ENCODE measurements at places on chromosomes 2 and 18. TPM values are rescaled to one million over a fixed set of nuclear protein-coding genes. Genes with fewer than 3 reads are reported as not detected.

Gene SCN1A
- not detected for total RNA-seq

Gene FBXO48
- 2.6 TPM for total RNA-seq

Gene SEH1L
- 58.6 TPM for total RNA-seq

Gene ST6GAL2
- not detected for total RNA-seq

Gene DUSP2
- total RNA-seq, result 21.2 TPM

Gene KATNAL2
- total RNA-seq, result 0.34 TPM

DNA sequence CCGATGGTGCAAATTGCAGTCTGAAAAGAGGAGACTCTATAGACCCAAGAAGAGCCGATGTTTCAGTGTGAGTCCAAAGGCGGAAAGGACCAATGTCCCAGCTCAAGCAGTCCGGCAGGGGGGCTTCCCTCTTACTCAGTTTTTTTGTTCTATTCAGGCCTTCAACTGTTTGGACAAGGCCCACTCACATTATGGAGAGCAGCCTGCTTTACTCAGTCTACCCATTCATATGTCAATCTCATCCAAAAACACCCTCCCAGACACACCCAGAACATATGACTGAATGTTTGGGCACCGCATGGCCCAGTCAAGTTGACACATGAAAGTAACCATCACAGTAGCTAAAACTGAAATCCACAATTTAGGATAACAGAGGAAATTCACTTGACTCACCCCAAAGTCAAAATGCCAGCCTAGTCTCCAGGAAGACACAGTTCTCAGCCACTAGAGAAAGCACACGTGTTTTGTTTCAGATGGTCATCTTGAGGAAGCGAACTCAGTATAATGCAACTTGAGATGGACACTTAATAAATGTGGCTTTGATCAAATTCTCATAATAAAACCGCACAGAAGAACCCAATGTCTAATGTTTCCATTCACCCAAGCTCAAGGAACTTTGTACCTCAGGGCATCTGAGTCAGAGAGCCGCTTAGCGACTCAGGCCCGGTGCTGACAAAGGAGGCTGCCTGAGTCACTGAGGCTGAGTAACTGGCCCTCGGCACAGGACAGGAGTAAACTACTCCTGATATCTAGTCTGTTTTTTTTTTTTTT lies 2.4 kb downstream of the FHL2 start:
- DNase-seq, result no peak

- no peak for DNase-seq
These were observed 277.2 kb downstream of the AGPS start for GRCh38 chr2:177669625-177670330.

DNA sequence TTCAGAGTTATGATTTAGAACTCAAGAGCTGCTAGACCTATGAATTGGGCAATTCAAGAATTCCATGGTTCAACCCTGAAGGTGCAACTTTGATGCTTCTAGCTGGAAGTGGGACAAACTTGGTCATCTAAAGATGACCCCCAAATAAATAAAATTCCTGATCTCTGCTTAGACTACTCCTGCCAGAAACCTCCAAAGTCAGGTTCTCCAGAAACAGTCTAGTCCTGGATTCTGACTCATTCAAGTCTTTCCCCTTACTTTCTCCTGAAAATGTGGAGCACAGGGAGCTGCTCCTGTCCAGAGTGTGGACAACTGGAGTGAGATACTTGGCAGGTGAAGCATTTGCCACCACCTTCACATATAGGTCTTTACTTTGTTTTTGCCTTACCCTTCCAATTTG lies 557.7 kb upstream of the TNP1 start:
- no peak for DNase-seq

DNA sequence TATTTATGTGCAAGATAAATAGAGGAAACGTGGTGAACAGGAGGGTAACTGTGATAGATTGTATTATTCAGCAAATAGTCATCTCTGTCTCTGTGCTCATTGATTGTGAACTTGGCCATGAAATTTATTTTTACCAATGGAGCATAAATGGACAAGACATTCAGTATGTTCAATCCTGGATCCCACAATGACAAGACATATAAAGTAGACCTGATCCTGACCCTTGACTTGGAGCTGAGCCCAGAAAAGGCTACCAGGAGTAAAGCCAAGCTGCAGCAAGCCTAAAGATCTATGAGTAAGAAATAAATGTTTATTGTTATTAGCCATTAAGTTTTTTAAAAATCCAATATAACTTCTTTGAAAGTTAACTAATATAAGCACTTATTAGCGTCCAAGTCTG lies 531.2 kb downstream of the PIK3C3 start:
- no peak for DNase-seq

- DNase-seq, result no peak
These were observed 269.8 kb upstream of the ID2 start for GRCh38 chr2:8412082-8412481.

GRCh38 chr2:221943076-221943810 lies 355.6 kb downstream of the PAX3 start:
- DNase-seq, result no peak

- no peak for DNase-seq
These were observed 63.8 kb upstream of the TNP1 start for GRCh38 chr2:216923706-216924105.

DNA sequence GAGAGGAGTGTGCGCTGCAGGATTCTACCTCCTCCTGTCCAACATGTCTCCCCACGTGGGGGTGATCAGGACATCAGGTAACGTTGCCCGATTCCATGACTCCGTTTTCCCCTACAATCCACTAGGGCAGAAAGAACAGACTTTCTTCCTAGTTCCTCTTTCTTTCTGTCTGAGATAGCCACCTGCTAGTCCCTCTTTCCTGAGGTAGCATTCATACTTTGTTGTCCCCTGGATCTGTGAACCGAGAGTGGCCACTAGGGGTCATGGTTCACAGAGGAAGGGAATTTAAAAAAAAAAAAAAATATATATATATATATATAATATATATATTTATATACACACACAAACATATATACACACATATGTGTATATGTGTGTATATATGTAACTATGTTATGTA lies 210.0 kb upstream of the ZNF521 start:
- no peak for DNase-seq

DNA sequence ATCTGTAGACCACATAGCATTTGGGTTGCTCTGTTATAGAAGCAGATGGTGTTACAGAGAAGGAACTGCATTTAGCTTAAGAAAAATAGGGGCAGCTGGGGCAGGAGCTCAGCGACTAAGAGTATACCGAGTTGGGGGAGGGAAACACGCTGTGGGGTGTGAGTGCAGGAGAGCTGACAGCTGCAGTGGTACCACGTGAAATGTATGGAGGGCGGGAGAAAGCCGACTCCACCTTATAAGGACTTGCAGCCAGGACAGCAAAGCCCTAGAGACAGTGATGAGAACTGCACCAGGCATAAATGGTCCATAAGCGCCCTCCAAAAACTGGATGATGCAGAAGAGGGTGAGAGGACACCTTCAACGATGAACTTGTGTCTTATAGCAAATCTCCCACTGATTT lies 237.6 kb downstream of the PRKCE start:
- peak; percentile 70 for DNase-seq

DNA sequence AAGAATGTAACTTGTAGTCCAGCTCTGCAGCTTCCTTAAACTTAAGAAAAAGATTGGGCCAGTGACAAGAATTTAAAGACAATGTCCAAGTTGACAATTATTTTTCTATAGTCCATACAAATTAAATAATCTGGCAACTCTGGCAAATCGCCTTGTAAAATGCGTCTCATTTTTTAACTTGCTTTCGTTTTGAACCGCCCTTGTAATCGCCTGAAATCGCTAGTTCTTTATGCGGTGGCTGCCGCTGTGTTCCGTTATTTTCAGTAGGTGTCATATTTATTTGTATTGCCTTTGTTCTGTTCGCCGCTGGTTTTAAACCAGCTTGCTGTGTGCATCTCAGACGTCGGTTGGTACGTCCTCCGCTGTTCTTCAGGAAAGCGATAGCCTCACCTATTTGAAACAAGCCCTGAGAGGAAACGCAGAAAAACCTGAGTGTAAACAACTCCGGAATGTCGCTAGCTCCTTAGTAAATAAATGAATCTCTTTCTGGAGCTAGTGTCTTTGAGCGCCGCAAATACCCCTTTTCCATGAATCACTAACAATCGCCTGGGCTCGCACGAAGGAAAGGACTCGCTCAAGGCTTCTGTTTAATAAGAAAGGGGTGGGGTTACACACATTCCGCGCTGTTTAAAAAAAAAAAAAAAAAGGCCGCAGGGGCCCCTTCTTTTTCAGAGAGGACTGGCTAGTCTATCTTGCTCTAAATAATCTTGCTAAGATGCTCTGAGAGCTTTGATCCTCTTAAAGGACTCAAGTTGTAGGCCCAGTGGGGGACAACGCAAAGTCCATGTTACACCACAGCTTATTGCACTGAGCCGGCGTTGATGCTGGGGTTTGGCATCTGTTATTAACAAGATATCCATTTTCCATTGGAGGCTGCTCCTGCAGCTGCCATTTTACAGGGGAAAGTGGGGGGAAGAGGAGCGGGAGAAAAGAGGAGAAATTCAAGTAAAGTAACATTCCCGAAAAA lies 3.0 kb downstream of the HOXD8 start:
- DNase-seq, result peak; percentile 32

DNA sequence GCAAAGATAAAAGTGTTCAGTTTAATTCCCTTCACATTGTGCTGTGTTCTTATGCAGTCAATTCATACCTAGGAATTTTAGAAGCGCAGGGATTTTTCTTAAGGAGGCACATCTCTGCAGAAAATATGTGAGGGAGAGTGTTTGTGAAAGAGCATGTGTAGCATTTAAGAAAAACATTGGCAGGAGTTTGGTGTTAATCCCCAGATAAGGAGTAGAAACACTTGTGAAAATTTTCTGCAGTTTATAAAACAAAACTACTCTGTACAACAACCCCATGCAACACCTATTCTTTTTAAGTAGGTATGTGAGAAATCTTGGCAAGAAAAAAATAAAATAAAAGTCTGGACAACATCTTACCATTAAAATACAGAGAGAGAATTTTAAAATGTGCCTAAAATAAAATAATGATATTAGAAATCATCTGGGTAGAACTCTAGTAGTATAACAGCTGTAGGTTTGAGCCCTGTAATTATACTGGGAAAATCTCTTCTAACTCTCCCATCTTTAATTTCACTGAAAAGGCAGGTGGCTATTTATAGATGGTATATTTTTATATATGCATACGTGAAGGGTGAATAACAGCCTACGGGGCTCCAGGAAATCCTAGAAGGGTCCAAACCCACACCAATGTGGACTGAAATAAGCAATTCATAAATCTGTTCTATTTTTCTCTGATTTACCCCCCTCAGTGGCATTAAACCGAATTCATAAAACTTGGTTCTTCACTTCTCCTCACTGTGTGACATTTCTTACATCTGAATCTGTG lies 6.6 kb downstream of the FZD7 start:
- no peak for DNase-seq

GRCh38 chr2:112848833-112849232 lies 12.3 kb upstream of the IL1B start:
- DNase-seq, result no peak

DNA sequence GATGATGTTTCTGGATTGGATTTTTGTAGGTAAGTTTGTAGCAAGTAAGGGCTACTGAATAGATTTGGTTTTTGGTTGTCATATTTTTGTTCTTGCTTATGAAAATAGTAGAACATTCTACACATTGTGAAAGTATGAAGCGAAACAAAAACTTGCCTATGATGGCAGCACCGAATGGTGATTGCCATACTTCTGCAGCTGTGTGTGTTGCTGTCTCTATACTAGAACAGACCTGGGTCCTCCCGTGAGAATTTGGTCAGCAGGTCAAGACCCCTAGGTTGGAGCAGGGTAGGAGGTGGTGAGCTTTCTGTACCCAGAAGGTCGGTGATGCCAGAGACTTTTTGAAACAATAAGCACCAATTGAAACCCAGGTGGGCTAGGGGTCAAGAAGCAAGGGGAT lies 322.6 kb downstream of the PRKCE start:
- DNase-seq, result no peak

DNA sequence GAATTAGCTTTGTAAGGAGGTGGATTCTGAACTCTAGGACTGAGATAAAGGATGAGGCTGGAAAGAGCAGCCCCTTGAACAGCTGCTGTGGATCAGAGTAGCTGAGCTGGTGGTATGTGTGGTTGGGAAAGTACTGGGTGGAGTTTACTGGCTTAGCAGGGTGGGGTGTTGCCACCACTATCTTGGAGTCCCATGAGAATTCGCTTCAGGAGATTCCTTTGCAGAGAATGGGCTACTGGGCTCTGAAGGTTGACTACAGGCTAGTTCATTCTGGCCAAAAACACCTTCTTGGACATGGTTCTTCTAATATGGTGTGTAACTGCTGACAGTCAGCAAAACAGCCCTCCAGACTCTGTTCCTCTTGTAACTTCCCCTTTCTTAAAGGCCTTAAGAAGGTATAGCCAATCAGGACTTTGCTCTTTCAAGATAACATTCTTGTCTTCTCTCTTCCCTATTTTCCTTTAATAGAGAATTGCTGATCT lies 52.7 kb downstream of the TET3 start:
- DNase-seq, result no peak

- no peak for DNase-seq
These were observed 126.8 kb downstream of the ZNF521 start for GRCh38 chr18:25225151-25225550.

DNA sequence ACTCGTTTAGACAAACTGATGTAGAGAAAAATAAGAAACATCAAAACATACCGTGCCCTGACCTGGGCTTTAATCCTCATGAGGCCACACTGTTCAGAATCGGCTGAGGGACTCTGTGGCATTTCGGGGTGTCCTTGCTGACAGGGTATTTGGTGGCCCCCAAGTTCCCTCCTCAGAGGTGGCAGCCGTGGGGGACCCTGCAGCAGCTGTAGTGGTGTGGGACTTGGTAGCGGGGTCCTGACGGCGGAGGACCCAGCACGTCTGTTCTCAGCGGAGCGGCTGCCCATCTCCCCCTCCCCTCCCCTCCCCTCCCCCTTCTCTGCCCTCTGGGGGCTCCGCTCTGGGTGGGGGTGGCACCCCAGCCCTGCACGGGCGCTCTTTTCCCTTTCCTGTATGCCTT lies 18.4 kb downstream of the KCNG2 start:
- DNase-seq, result no peak

GRCh38 chr2:48198371-48198770 lies 292.1 kb upstream of the FBXO11 start:
- DNase-seq, result no peak

- no peak for DNase-seq
These were observed 43.0 kb upstream of the KCNF1 start for GRCh38 chr2:10868465-10869314.

- no peak for DNase-seq
These were observed 91.4 kb downstream of the COL6A3 start for GRCh38 chr2:237322564-237322963.

DNA sequence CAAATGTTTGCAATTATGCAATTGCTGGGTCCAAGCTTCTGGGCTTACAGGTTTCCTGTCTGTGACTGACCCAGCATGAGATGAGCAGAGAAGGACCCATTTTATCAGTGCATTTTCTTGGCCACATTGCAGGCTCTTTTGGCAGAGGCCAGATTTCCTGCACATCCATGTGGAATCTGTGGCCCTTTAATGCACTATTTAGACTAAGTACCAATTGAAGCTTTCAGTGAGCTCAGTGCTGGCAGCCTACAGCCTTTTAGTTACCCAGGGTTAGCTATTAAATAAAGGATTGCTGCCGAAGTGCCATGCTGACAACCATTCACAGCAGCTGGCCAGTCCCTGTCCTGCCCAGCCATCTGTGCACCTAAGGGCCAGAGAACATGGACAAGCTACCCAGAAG lies 165.0 kb downstream of the ANKRD30B start:
- DNase-seq, result no peak

GRCh38 chr2:148577845-148578492 lies 66.6 kb upstream of the EPC2 start:
- DNase-seq, result no peak

- no peak for DNase-seq
These were observed 300.8 kb downstream of the NDUFA10 start for GRCh38 chr2:239724194-239724849.
